Activated naive CD8-positive, alpha-beta T cell treated with anti-CD3 and anti-CD28 coated beads for 36 hours (primary cell): ENCODE measurements at places on chromosomes 13 and 19. TPM values are rescaled to one million over a fixed set of nuclear protein-coding genes. Genes with fewer than 3 reads are reported as not detected.

DNA sequence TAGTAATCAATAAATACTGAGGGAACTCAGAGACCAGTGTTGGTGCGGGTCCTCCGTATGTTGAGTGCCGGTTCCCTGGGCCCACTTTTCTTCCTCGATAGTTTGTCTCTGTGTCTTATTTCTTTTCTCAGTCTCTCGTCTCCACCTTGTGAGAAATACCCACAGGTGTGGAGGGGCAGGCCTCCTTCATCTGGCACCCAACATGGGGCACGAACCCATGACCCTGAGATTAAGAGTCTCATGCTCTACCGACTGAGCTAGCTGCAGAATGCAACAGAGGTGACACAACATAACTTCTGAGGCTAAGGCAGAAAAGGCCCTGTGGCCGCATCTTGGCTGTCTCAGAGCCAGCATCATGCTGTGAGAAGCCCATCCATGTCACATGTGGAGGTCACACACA lies 5.3 kb upstream of the ZNF613 start:
- DNase-seq, result no peak

Gene WDR88
- not detected for total RNA-seq

DNA sequence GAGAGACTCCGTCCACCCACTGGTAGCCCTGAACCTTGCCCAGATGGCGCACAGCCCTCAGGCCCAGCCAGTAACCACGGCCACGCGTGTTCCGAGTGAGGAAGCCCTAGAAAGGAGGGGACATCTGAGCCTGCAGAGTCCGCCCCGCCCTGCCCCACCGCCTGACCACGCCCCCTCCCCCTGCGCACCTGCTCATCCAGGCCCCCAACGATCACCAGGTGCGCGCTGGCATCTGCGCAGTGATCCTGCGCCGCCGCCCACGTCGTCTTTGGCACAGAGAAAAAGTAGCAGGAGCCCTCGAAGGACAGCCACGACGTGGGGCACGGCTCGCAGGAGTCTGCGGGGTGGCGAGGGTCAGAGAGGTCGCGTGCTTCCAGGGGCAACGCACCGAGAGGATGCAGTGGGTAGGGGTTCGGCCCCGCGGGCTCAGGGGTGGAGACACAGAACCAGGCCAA lies 2.1 kb downstream of the CLEC4G start:
- no peak for DNase-seq

Gene ZNF682
- 13.9 TPM for total RNA-seq

GRCh38 chr13:68976287-68976686 lies 1131.3 kb upstream of the ATXN8OS start:
- no peak for DNase-seq

GRCh38 chr19:10887616-10888367 lies 16.4 kb downstream of the CARM1 start:
- no peak for DNase-seq

Gene CSNK1G2
- 51.1 TPM for total RNA-seq

DNA sequence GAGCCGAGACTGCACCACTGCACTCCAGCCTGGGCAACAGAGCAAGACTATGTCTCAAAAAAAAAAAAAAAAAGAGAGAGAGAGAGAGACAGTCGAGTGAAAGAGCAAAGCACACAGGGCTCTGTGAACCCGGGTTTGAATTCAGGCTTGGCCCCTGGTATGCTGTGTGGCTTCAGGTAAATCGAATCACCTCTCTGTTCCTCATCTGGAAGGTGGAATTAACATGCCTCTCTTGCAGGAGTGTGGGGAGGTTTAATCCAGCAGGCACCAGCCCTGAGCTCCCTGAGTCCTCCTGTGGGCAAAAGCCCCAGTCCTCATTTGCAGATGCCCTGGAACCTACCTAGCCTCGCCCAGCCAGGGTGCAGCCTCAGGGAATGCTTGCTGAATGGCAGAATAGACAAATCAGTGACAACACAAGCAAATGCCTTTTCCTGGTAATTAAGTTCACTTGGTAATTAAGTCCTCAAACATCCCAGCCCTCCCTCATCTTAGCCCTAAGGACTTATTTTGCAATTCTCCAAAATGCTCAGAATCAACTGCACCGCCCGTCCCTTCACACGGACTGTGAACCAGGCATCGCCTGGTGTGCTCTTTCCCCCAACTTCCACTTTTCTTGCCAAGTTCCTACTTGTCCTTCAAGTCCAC lies 4.6 kb upstream of the ZNRF4 start:
- DNase-seq, result no peak

DNA sequence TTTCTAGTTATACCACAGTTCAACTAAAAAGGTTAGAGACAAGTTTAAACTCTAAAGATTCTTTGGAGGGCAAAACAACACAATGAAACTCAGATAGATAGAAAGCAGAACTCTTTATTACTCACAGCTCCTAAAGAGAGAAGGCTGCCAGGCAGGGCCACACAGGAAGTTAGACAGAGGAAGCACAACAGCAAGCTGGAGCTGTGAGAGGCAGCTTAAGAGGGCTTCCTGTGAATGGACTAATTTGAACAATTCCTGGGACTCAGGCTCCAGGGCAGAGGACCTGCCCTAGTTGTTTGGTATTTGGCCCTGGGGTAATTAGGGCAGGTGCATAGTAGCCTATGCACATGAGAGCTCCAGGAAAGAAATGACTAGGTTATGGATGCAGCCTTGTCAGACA lies 803.6 kb downstream of the DIAPH3 start:
- DNase-seq, result no peak

Gene FAM124A
- total RNA-seq, result 0.21 TPM

DNA sequence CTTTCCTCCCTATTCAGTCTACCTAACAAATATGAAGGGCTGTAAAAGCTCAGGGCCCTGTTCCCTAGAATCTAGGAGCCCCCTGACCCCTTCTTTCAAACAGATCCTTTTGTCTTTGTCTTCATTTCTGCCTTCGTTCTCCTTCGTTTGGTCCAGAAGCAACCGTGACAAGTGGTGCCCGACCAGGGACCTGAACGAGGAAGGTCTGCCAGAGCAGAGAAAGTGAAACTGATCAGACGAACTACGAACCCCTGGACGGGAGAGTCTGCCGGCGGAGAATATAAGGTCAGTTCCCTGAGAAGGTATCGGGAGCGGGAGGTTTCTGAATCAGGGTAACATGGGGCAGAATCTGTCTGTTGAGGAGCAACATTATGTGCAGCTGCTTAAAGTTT lies 751 bp downstream of the ERVK3-1 start:
- DNase-seq, result no peak

Gene AP1M2
- not detected for total RNA-seq

Gene IGFL2
- not detected for total RNA-seq

Gene LGALS14
- 0.70 TPM for total RNA-seq

GRCh38 chr13:101795025-101795424 lies 342.6 kb downstream of the ITGBL1 start:
- no peak for DNase-seq

- DNase-seq, result no peak
These were observed 552 bp upstream of the GRWD1 start for GRCh38 chr19:48445256-48445605.

- no peak for DNase-seq
These were observed 904.5 kb downstream of the SLITRK6 start for GRCh38 chr13:84894749-84895148.

DNA sequence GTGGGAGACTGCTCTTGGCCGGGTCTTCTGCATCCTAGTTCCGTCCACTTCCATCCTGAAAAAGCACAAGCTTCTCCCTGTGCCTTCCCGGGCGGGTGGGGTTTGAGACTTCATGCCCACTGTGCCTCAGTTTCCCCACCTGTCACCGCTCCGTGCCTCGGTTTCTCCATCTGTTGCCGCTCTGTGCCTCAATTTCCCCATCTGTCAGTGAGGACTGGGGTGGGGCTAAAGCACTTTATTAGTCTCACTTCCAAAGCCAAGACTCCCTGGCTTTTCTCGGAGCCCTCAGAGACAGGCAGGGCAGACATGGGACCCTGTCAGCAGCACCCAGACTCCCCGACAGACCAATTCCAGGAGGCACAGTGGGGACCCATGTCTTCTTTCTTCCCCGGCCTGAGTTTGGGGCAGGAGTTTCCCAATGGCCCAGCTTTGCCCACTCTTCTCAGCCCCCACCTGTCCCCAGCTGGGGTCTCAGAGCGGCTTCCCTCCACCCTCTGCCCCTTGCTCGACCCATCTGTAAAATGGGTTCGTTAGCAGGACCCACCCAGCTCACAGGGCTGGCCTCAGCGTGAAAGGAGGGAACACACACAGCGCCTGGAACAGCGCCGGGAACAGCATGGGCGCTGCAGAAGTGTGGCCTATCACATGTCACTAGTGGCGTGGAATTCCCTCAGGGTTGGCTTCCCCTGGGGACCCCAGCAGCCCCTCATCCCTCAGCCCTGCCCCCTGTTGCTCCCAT lies 4.6 kb upstream of the PEAK3 start:
- DNase-seq, result no peak

- DNase-seq, result no peak
These were observed 403 bp upstream of the ADAMTS10 start for GRCh38 chr19:8610936-8611300.

DNA sequence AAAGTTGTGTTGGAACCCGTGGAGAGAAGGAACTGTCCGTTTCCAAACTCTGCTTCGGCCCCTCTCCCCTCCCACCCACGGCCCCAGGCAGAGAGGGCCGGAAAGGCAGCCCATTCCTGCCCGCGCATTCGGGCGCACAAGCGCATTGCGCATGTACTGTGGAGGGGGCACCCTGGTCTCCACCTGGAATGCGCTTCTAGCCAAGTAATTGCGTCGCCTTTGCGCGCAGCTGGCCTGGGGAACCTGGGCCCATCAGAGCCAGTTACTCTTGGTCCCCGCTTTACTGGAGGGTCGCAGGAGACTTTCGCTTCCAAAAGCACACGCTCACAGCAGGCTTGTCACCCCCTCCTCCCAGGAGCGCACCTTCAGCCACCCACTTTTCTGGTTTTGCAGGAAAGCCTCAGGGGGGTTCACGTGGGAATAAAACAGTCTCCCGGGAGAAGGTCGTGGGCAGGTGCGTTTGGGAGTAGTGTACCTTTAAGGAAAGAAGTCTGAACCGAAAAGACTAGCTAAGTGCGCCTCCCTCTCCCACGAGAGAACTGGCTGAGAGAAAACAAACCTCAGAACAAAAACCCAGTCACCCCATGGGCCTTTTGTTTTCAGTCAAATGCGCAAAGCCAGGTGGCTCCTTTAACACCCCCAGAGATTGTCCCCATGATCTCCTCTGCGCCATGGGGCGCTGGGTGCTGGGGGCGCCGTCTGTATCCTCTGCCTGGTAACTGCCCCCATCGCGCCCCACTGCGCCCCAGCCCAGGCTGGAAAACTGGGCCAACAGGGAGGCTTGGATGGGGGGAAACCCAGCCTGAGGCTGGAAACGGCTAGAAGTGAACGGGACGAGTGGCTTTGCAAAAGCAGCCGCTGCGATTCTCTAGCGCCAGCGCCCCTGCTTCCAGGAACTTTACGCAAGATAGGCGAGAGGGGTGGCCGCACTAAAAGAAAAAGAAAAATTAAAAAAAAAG lies 28.5 kb downstream of the GSX1 start:
- DNase-seq, result no peak

DNA sequence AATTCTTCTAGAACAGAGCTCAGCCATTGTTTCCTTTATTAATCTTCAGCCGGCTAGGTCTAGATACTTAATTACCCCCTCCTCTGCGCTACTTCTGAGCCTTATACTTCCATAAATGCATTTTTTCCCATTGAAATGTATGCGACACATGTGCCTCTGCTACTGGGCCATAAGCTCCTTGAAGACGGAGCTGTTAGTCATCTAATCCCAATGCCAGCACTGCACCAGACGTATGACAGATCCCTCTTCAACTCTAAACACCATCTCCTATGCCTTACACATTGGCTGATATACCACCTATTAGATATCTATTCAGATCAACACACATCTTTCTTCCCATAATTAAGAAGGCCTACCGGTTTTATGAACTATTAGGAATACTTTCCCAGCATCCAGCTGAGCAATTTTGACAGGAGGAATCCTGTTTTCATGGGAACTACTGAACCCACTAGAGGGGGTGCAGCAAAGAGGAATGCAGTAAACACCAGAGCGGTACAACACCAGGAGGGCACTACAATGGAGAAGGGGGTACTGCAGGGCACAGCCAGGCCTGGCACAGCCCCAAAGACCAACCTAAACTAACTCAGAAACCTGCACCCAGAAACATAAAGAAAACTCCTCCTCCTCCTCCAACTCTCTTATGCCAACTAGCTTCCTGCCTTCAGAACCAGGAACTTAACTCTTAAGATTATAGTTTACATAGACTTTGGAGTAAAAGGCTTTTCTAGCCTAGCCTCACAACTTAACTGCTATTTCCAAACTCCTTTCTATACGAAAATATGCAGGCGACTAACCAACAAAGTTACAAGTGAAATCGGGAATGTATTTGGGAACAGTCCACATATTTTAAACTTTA lies 18.7 kb downstream of the STK24 start:
- DNase-seq, result no peak

DNA sequence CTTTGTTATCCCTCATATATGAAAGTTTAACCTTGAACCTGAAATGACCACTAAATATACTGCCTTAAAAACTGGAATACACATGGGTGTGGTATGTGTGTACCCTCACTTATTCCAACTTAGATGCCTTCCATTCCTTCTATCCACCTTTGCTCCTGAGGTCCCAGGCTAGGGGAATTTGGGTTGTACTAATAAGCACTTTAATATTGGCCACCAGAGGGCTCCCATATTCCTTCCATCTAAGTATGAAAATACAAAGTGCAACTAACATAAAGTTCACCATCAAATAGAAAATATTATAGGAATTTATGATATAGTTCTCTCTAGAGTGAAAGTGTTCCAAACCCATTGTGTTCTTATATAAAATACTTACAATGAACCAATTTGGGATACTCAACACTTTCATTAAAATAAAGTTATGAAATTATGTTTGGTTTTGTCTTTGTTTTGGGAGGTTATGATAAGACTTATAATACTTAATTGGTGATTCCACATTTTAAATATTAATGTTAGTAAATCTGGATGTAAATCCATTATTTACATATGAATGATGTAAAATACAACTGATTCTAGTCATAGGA lies 62.3 kb downstream of the ITGBL1 start:
- no peak for DNase-seq

DNA sequence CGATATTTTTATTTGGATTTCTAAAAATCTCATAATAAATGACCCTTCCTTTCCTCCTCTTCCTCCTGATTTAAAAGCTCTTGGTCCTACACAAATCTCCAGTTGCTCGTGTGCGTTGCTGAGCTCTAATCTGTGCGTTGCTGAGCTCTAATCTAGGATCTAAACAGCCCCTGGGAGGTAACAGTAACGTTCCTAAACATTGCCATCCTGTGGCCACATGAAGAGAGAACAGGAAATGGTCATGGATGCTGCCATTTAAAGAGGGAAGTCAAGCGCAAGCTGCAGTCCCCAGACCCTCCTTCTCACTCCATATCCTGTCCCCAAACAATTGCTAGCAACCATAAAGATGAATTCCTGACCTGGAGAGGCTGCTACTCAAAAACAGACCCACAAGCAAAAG lies 170.8 kb downstream of the NUFIP1 start:
- no peak for DNase-seq

GRCh38 chr19:35206379-35206778 lies 22.2 kb downstream of the FAM187B start:
- peak; percentile 49 for DNase-seq

DNA sequence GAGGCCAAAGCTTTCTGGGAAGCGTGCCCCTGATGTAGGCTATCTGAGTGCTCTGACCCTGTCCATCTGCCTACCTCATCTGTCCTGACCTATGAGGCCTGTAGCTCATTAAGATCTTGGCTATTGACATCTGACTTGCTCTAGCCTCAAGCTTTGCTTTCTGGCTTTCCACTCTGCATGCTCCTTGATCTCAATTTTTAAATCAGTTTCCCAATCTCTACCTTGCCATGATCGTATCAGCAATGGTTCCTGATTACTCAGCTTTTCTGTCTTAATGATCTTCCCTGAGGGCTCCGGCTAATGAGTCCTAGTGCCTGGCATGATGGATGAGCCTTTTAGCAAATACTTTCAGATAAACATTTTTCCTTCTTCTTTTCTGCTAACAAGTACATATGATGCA lies 262.0 kb downstream of the NDFIP2 start:
- DNase-seq, result no peak
